ENCODE measurements at places on chromosomes 3 and 15.

- DNase-seq: peak; percentile 73
Observed at GRCh38 chr15:57527382-57528091, 64.2 kb upstream of the MYZAP start.

DNA sequence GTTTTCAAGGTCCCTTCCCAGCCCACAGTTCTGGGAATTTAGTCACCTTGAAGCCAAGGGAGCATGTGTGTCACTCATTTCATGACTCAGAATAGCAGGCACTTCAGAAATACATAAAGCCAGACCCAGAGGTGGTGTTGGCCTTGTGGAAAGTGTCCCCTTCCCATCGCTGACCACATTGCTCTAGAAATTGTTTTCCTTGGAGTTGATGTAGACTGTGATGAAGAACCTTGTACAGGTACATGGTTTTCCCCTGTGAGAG is 158.8 kb downstream of the SLCO3A1 start:
- DNase-seq: no peak

- no peak for DNase-seq
Observed at GRCh38 chr3:146222204-146223046, 28.5 kb downstream of the PLSCR4 start.

DNA sequence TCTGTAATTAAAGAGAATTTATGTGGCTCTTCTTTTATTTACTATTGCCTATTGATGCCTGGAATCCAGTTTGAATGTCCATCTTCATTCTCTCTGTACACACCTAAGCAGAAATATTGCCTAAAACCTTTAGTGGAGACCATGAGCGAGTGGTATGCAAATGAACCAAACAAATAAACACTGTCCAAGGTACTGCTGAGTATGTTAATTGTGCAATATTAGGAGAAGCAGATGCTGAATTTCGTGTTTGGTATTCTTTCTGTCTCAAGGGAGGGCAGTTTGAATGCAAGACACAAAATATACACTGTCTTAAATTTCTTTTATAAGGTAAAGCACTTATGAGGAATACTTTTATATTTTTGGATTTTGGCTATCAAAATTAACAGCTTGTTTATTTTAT is 440.9 kb downstream of the RBMS3 start:
- no peak for DNase-seq

- no peak for DNase-seq
Observed at GRCh38 chr3:14139771-14140170, 14.9 kb downstream of the TMEM43 start.

GRCh38 chr15:74988007-74988800 is 7.2 kb upstream of the SCAMP5 start:
- peak; percentile 43 for DNase-seq

GRCh38 chr3:149581248-149581647 is 76.6 kb downstream of the WWTR1 start:
- DNase-seq: no peak

DNA sequence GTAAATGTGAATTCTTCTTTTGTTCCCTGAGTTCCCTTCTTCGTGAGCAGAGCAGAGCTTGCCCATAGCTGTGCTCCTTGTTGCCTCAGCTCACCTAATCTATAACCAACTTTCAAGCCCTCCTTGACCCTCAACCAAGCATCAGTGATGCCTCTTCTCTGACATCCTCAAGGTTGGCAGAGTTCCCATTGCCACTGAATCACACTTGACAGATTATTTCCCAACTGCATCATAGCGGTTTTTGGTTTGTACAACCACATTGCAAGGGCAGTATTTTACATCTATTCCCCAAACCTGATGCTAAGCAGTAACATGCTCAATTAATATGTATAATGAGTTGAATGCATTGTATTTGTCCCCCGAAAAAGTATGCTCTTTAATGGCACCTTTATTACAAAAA is 133.0 kb upstream of the SNTN start:
- peak; percentile 45 for DNase-seq

DNA sequence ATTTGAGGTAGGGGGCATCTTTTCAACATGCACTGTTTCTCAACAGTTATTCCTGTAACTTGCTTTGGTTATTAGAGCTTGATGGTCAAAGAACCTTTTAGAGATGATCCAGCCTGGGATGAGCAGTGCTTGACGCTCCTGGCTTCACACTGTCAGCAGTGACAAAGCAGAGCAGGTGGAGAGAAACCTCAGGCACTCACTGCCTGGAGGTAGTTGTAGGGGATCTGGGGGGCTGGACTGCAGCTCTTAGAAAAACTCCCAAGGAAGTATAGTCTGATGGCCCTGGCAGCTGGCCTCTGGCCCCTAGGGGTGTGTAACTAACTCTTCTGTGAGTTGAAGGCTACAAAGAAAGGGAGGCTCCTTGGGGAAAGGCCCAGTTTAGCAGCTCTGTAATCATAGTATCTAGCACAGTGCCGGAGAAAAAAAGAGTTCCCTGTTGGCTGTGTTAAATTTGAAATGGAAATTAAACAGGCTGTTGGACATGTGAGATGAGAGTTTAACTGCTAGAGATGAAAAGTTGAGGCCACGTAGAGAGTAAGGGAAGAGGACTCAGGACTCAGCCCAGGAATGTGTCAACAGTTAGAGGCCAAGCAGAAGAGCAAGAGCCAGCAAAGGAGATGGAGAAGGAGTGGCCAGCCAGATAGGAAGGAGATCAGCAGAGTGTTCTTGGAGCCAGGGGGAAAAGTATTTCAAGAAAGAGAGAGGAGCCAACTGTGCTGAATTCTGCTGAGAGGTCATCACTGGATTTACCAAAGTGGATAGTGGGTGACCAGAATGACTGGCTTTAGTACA is 14.2 kb downstream of the OXNAD1 start:
- no peak for DNase-seq

DNA sequence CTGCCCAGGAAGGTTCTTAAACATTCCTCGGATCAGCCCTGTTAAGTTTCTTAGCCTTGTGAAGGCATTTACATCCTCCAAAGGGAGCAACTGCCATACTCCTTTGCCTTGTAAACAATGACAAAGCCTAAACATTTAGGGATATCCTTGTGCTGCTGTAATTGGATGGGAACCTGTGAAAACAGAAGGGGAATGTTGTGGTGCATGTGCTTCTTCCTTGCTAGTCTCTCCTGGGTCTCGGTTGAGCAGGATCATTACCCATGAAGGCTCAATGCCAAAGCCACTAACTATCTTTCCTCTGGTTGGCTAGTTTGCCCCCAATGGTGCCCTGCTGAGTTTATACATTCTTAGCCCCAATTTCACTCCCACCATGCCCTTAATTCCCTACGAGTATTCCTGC is 17.3 kb downstream of the CHRNA3 start:
- no peak for DNase-seq

- DNase-seq: no peak
Observed at GRCh38 chr15:84967380-84967779, 14.3 kb upstream of the PDE8A start.

GRCh38 chr3:138065949-138066348 is 49.5 kb downstream of the DZIP1L start:
- no peak for DNase-seq

DNA sequence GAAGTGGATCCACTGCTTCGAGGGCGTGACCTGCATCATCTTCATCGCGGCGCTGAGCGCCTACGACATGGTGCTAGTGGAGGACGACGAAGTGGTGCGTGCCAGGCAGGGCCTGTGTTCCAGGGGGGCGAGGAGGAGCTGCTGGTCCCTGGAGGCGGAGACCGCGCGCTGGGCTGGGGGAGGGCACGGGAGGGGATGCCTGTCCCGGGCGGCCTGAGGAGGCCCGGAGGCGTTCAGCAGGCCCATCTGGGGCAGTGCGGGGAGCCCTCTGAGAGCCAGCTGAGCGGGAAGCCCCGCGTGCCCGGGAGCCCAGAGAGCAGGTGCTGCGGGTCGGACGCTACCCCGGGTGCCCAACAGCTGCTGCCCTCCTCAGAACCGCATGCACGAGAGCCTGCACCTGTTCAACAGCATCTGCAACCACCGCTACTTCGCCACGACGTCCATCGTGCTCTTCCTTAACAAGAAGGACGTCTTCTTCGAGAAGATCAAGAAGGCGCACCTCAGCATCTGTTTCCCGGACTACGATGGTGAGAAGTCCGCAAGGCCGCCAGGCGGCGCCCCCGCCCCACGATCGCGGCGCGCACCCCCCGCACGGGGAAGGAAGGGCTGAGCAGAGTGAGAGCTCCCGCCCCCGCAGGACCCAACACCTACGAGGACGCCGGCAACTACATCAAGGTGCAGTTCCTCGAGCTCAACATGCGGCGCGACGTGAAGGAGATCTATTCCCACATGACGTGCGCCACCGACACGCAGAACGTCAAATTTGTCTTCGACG is 2.9 kb downstream of the GNAT1 start:
- peak; percentile 65 for DNase-seq

DNA sequence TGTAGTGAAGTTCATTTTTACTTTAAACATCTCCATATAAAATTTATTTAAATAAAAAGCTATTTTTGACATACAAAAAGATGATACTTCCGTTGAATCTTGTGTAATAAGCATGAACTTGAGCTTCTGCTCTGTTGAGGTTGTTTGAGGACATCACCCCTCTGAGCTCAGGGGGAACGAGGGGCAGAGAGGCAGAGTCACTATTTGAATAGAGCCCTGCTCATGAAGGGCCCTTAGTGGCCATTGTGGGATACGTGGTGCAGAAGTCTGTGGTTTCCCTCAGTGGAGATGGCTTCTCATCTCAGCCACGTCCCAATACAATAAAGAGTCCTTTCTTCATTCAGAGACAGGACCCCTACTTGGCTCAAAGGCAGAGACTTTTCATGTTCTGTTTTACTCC is 10.6 kb downstream of the CEMIP start:
- DNase-seq: no peak

GRCh38 chr3:14285548-14285925 is 106.9 kb downstream of the LSM3 start:
- DNase-seq: no peak

DNA sequence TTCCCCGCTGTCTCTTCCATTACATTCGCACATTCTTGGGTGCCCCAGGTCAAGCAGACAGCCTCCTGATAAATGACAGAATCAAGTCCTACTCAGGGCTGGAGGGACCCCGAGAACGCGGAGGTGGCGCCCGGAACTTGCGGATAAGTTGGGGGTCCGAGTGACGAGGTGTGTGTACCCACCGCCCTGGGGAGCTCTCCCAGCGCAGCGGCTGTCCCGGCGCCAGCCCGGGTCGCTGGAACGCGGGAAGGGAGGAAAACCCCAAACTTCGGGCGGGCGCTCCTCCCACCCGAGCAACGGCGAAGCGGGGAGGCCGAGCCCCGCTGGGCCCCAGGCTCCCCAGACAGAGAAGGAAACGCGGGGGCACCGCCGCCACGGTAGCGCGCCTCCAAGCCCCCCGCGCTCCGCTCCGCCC is 550 bp downstream of the CLN6 start:
- no peak for DNase-seq

DNA sequence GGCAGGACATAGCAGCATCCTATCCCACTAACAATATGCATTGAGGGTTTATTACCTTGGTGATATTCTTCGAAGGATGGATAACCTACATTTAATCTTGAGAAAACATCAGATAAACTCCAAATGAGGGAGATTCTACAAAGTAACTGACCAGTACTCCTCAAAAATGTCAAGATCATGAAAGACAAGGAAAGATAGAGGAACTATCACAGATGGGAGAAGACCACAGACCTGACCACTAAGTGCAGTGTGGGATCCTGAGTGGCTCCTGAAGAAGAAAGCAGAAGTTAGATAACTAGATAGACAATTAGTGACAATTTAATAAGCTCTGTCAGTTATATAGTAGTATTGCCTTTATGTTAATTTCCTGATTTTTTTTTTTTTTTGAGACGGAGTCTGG is 17.7 kb upstream of the CGNL1 start:
- no peak for DNase-seq

GRCh38 chr3:111862974-111863373 is 3.9 kb downstream of the PHLDB2 start:
- no peak for DNase-seq

DNA sequence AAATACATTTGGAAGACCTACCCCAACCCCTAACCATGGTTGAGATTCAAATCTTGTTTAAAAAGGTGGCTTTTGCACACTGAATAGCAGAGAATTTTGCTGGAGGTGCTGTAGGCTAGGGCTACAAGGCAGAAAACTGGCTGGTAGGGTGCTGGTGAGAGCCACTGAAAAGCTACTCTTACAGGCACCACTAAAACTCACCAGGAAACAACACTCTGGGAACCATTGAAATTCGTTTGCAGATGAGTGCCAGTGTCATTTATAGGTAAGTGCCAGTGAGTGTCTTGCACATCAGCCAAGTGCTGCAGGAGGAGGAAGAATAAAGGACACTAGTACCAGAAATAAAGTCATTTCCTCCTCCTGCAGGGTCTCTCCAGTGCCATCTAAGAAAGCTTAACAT is 610.2 kb downstream of the ZNF385D start:
- DNase-seq: no peak

DNA sequence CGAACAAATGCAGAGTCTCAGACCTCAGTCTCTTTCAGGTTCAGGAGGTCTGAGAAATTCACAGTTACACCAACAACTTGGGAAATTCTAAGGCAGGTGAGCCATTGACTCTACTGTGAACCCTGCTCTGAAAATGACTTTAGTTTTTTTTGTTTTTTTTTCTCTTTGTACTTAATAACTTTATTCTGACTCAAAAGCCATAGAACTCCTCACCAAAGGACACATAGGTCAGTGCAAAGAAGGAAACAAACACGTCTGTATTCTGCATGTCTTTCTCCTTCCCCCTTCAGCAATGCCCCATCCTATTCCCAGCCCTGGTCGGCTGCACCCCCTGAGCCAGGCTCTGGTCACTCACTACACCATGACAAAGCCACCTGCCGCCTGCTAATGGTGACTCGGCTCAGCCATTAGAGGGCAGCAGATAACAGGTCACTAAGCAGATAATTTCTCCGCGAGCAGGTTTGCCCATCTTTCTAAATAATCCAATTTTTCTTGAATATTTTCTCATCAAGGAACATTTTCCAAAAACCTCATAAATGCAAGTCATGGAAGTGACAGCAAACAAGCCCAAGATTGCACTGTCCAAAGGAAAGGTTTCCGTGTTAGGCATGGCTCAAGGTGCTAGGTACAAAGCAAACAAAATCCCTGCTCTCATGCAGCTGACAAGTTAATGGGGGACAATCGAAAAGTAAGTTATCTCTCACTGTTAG is 37.7 kb downstream of the TM4SF4 start:
- peak; percentile 68 for DNase-seq

DNA sequence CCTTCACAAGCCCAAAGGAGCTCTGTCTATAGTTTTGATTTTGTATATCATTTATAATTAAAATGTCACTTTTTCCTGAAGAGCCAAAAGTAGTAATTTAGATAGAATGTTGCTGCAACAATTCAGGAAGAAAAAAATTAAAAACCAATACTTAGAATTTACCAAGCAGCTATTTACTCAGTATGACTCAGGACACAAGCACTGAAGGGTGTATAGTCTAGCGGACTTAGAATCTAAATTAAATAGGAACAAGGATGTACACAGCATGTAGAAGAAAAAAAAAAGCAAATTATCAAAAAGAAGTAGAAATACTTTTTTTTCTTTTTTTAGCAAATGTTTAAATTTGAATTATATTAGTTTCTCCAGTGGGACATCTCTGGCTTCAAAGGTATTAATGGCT is 31.6 kb downstream of the PGBD4 start:
- DNase-seq: no peak

DNA sequence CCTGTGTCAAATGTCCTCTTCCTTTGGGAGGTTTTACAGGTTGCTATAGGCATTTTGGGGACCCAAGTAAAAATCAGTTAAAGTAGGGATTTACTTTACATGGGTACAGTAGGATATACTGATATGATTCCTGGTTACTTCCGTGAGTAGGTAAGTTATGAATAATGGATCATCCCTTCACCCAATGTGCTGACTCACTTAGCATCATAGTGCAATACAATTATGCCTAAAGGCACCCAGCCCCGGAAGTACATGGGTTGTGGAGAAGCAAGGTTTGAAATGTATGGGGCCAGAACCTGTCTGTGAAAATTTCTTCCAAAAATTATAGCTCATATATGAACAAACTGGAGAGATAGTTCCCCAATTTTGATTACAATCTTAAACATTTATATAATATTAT is 64.0 kb downstream of the GLB1 start:
- DNase-seq: no peak
